ENCODE measurements at places on chromosomes 1 and 21. TPM values are rescaled to one million over a fixed set of nuclear protein-coding genes. Genes with fewer than 3 reads are reported as not detected.

The C1orf174 gene
- 30.7 TPM for total RNA-seq

The ADAR gene
- 99.2 TPM for total RNA-seq

The MR1 gene
- total RNA-seq, result 4.4 TPM

The FAM72A gene
- total RNA-seq, result 21.3 TPM

The CRB1 gene
- not detected for total RNA-seq

The BGLAP gene
- 5.1 TPM for total RNA-seq

The NBPF4 gene
- not detected for total RNA-seq

The LCE3E gene
- not detected for total RNA-seq

The CFHR3 gene
- total RNA-seq, result 0.19 TPM

The S1PR1 gene
- 1.8 TPM for total RNA-seq

The CHI3L1 gene
- total RNA-seq, result not detected

The NPHS2 gene
- not detected for total RNA-seq

The KCNH1 gene
- total RNA-seq, result 2.0 TPM

The CDC42BPA gene
- 47.5 TPM for total RNA-seq

The FCRL6 gene
- total RNA-seq, result not detected

The SIK1 gene
- total RNA-seq, result 2.5 TPM

The PTGFR gene
- total RNA-seq, result 0.91 TPM

The RUNX3 gene
- total RNA-seq, result 14.0 TPM

The FRRS1 gene
- 3.8 TPM for total RNA-seq

The DNAJC28 gene
- total RNA-seq, result 0.37 TPM

The DCDC2B gene
- total RNA-seq, result not detected

The KPRP gene
- not detected for total RNA-seq

The FAAH gene
- total RNA-seq, result 1.5 TPM

The ABCA4 gene
- total RNA-seq, result not detected

The CNTN2 gene
- not detected for total RNA-seq

The NEXN gene
- total RNA-seq, result 2.5 TPM

The GPR3 gene
- 9.1 TPM for total RNA-seq

The OPTC gene
- not detected for total RNA-seq

The MPL gene
- not detected for total RNA-seq

The CRNN gene
- total RNA-seq, result not detected

The F3 gene
- 9.2 TPM for total RNA-seq

The CRYZ gene
- total RNA-seq, result 22.3 TPM

The SMG5 gene
- 93.9 TPM for total RNA-seq

The TMEM54 gene
- 49.9 TPM for total RNA-seq

The FALEC gene
- total RNA-seq, result not detected

The WDR64 gene
- total RNA-seq, result not detected

The IL19 gene
- not detected for total RNA-seq

Measured in A375 (cell line).